Fibroblast of skin of back (primary cell): ENCODE measurements at places on chromosomes 11 and 22.

DNA sequence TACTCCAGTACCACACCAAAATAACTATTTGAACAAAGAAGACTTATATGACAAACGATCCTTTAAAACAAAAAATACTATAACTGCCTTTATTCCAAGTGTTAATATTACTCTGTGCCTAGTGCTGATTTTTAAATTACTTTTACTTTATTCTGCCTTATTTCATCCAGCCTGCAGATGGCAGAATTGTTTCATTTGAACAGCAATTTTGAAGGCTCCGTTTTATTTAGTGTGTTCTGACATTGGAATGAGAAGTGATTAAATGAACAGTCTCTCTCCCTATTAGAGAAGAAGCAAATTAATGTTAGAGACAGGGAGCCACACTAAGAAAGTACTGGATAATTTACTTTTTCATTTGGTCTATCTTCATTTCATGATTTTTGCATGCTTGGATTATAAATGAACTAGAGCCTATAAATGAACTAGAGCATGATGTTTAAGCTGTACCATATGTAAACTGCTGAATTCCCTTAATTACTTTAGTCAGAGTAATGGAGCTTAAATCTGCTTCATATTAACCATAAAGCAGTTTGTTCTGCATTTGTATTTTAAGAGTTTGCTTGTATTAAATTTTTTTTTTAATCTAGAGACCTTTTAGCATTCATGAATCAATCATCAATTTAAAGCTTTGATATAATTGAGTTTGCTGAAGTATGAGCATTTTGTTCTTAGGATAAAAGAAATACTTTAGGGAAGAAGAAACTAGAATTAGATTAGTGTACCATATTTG is 9.8 kb downstream of the PDHX start:
- DNase-seq, result peak; percentile 67

GRCh38 chr22:37904572-37905533 is 1.2 kb upstream of the MICALL1 start:
- DNase-seq, result peak; percentile 100

DNA sequence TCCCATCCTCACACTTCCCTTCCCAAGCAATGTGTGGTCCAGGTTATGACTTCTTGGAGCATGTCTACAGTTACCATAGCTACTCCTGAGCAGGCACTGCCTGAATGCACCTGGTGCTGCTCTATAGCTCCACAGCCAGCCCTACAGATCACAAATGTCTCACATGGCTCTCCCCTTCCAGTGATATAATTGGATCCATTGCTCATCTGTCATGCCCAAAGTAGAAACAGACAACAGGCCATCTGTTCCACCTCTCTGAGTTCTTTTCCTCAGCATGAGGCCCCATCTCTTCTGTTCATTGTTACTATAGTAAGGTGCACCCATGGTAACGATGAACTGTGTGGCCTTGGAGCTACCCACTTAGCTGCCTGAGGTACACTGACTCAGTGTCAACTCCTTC is 320.3 kb upstream of the ZC3H12C start:
- DNase-seq, result no peak

GRCh38 chr11:73177778-73178539 is 35.8 kb upstream of the FCHSD2 start:
- DNase-seq, result peak; percentile 82

DNA sequence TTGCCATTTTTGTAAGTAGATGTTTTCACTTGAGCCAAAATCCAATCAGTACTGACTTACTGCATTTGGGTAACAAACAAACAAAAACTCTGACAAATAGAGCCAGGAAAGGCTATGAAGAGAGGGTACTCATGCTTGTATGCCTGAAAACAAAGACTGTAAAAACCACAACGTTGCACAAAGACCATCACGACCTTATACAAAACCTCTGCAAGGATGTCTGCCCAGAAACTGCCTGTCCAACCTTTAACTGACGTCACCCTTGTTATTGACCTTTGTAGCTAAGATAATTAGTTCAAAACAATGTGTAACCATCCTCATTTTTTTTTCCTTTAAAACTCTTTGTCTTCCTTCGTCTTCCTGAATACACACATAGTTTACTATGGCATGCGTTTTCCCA is 804 bp upstream of the CREBZF start:
- DNase-seq, result no peak

GRCh38 chr11:119316729-119317591 is at the start of gene MCAM:
Gene MCAM (minus strand): TSS chr11:119317130. CDS start chr11:119317101, 29 bp downstream.
- peak; percentile 71 for DNase-seq

GRCh38 chr11:2314525-2315394 is 12.9 kb downstream of the TSPAN32 start:
- DNase-seq, result peak; percentile 93

- DNase-seq, result no peak
Observed at GRCh38 chr22:42272431-42272999, 2.1 kb upstream of the TCF20 start.

DNA sequence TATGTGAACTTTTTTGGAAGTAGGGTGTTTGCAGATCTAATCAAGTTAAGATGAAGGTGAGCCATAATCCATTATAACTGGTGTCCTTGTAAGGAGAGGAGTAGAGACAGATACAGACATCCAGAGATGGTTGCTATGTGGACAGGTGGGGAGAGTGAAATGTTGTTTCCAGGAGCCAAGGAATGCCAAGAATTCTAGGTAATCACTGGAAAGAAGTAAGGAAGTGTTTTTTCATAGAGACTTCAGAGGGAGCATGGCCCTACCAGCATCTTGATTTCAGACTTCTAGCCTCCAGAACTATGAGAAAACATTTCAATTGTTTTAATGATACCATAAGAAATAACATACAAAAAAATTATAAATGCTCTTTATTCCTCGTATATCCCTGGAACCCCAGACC is 320.5 kb upstream of the ANO3 start:
- DNase-seq, result no peak

- no peak for DNase-seq
Observed at GRCh38 chr11:1978720-1979473, 18.7 kb downstream of the H19 start.

DNA sequence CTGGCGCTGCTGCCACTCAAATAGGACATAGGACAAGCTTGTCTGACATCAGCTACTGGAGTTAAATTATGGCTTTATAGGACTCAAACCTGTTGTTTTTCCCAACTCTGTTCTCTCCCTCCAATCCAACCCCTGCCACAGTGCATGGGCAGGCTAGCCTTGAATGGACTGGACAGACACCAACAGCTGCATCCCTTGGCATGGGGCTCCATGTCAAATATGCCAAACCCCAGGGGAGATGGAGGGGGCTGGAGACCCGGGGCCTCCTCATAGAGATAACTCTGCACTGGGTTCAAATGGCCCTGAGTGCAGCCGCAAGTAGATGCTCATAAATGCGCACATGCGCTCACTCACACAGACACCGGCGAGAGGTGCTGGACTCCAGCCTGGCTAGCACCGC is 28.9 kb downstream of the CD5 start:
- DNase-seq, result no peak

DNA sequence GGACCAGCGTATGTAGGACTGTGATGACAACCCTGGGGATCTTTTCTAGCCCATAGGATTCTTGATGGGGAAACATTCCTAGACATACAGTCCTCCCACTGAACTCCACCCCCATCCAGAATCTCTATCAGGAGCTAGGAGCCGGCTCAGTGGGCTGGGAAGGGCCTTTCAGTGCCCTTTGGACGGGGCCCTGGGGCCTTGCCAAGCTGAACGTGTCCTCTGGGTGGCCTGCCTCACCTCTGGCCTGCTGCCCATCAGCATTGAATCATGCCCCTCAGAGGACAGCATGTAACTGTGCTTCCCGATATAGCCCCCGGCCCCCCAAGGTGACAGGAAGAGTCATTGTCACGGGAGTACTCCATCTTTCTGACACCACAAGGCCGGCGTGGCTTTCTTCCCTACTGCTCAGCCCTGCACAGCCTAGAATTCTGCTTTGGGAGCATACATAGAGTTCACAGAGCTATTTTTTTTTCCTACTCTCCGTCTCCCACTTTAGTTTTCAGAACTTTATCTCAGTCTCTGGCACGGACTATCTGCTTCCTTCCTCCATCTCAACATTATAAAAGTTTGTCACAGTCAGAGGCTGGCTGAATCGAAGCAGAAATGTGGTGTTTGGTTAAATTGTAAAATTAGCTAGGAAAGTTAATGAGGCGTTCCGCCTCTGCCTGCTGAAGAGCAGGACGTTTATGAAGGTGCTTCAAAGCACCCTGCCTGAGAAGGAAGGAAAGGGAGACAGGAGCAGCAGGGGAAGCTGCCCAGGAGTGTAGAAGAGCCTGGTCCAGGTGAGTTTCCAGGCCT is 111.9 kb downstream of the ZBTB16 start:
- no peak for DNase-seq

DNA sequence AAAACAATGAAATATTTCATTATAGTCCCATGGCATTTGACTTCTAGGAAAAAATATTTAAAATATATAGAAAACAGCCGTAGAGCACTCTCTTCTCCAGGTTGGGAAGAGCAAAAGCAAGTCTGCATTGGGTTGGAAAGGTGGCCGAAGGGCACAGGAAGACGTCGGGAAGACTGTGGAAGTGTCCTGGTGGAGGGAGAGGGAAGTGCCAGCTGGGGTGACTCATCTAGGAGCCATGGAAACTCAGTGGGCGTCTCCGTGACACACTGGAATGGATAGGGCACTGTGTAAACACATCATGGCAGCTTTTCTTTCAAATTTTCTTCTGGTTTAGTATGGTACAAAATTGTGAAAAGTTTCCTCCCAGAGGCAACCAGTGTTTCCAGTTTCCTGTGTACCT is 12.7 kb downstream of the GTPBP1 start:
- peak; percentile 85 for DNase-seq

- DNase-seq, result no peak
Observed at GRCh38 chr11:6474413-6474792, 662 bp upstream of the TRIM3 start.

DNA sequence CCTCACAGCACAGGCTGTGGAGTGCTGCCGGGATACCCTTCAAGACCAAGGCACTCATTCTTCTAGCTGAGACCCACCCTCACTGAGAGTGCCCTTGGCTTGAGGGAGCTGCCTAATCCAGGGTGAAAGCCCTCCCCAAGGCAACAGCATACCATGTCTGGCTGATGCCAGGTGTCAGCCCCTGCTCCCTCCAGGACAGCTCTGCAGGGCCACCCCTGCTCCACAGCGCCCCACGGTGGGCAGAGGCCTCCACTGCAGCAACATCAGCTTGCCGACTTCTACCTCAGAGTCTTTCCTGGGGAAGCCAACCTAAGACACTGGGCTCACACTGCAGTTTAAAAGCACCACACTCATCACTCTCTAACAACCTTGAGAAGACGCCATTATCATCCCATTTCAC is 29.0 kb downstream of the TTLL1 start:
- peak; percentile 18 for DNase-seq

DNA sequence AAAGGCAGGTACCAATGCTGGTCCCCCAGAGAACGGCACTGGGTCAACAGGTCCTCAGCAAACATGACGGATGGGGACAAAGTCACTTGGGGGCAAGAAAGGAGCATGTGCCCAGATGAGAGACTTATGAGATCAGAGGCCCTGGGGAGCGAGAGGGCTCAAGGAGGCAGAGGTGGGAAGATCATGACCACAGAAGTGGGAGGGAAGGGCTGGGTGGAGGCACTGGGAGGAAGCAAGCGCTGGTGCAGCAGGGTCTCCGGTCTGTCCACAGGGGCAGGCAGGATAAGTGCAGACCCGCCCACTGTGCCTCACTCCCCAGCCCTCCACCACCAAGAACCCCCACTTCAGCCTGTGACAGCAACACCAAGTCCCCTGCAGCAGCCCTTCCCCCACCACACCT is 10.9 kb downstream of the ELFN2 start:
- DNase-seq, result no peak

DNA sequence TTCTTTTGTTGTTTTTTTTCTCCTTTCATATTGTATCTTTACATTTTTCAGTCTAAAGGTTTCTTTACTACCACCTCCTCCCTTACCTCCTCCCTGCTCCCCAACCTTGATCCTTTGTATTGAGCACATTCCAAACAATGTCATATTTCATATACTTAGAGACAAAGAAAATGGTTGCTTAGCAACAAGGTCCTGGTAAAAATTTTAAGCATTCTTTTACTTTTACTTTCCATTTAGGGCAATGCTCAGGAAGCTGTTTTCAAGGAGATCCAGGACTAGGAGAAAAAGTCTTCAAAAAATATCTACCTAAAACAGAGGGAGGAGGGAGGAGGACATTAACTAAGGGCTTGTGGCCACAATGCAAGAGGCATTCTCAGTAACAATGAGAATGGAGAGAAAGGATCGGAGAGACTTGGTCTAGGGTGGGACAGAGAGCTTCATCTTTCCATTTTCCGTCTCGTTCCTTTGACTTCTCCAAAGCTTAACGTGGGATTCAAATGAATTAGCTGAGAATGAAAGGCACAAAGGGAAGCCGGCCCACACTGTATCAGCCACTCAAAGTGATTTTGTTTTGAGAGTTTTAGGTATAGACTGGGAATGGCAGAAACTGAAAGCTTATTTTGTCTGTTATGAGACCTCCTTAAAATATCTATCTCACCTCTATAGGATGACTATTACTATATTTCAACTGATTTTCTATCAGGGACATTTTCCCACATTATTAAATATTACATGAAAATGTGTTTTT is 455.7 kb downstream of the RAB38 start:
- peak; percentile 39 for DNase-seq

DNA sequence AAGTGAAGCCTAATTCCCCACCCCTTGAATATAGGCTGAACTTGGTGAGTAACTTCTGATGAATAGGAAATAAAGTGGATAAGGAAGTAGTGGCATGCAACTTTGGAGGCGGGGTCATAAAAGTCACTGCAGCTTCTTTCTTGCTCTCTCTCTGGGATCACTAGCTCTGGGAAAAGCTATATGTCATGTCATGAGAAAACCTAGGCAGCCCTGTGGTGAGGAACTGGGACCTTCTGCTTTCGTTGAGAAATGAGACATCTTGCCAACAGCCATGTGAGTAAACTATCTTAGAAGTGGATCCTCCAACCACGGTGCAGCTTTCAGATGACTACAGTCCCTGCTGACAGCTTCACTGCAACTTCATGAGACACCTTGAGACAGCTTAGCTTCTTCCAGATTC is 15.7 kb downstream of the ZNF214 start:
- peak; percentile 32 for DNase-seq

DNA sequence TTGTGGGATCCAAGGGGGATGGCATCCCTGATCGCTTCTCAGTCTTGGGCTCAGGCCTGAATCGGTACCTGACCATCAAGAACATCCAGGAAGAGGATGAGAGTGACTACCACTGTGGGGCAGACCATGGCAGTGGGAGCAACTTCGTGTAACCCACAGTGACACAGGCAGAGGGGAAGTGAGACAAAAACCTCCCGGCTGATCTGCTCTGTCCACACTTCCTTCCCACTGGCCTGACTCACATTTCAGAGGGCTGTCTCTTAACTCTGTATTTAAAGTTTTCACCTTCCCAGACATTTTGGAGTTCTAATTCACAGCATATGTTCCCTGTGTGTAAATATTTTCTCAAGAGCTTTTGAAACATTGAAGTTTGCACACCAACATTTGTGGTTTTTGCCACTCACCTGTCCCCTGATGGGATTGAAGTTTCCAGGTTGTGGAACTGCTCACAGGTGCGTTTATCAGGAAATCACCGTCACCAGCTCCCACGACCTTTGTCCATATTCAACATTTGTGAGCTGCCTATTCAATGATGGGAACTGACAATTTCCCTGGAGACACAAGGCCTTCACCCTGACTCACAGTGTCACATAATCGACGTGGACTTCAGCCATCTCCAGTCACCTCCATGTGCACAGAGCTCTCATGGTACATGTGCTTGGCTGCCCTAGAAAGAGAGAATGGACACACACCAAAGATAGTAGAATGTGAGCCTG is 99.2 kb downstream of the VPREB1 start:
- no peak for DNase-seq
